ENCODE measurements at places on chromosomes 2 and 18.

DNA sequence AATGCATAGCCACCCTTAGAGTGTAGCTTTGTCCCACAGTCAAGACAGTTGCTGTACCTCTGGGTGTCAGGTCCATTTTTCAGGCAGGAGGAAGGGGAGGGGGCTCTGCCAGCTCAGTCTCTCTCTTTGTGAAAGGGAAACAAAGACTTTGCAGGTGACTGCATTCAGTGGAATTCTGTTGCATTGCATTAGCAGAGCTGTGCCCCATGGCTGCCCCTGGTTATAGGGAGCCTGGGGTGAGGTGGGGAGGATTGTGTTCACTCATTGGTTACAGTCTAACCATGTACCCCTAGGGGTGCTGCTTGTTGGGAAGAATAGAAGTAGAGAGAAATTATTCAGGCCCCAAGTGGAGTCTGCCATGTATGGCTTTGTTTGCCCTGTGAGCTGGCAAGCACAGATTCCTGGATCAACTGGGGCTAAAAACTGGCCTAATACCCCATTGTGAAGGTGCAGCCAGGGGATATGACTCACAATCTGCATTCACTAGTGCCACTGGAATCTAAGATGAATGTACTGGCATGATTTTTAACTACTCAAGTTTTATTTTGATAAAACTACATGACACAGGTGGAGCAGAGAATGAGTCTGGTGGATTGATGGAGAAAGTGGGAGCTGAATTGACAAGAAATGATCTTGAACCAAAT lies 118.4 kb downstream of the SH3BP4 start:
- DNase-seq: no peak

DNA sequence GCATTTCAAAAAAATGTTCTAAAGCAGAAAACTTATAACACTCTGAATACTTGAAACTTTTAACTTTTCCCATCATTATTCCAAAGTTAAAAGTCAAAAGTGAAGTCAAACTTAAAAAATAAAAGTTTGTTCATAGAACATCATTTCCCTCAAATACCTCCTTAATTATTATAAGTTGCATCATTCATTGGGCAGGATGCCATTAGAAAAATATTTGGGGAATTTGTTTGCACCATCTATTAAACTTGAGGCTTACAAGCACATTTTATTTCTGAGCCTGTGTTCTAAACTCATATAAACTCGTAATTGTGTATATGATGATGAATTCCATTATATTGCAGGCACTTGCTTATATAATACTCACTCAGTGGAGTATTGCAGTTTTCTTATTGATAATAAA lies 588.0 kb upstream of the NRXN1 start:
- DNase-seq: no peak

DNA sequence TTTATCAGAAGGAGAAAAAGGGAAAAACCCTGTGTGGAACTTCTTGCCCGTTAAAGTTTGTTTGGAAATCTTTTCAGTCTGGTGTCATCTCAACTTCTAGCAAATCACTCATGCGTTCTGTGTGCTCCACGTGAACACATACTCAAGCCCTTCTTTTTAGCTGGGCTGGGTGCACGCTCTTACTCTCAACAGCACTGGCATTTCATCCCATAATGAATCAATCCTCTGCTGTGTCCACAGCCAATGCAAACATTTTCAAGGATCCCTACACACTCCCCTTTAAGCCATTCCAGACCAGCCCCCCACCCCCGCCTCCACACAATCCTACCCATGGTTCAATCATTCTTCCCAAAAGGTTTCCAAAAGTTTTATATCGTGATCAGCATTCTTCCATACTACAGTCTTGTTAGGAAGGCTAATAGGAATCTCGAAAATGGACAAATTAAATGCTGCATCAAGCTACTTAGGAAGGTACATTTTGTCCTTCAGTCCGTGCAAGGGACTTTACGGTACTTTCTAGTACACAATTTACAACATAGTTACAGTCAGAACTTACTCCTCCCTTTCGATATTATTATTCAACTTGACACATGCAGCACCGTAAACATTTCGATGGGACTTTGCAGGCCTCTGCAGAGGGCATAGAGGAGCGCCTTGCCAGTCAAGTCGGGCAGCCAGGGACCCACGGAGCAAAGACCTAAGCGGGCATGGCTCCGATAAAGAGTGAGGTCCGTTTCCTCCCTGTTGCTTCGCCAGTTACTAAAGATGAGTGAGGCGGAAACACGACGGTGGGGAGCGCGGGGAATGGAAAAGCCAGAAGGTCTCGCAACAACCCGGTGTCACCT lies 1.4 kb downstream of the PTGR3 start:
- DNase-seq: no peak

DNA sequence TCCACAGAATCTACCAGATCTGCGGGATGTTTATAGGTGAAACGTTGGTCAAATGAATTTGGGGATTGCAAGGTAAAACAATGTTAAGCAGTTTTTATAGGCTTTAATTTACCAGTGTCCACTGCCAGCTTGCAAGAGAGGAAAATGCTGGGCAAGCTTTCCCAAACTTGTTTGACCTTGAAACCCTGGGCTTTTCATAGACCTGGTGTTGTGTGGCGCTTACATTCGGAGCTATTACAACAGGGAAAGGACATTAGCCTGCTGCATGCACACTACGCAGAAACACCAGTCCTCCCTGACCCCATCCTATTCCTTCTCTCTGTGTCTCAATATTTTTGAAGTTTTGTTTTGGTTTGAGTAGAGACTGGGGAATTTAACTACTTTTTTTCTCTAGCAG lies 59.6 kb upstream of the AGPS start:
- DNase-seq: no peak

GRCh38 chr2:200194746-200195145 lies 111.7 kb upstream of the SPATS2L start:
- DNase-seq: no peak

- no peak for DNase-seq
Measured at GRCh38 chr2:88252646-88253045, 82.5 kb downstream of the THNSL2 start.

DNA sequence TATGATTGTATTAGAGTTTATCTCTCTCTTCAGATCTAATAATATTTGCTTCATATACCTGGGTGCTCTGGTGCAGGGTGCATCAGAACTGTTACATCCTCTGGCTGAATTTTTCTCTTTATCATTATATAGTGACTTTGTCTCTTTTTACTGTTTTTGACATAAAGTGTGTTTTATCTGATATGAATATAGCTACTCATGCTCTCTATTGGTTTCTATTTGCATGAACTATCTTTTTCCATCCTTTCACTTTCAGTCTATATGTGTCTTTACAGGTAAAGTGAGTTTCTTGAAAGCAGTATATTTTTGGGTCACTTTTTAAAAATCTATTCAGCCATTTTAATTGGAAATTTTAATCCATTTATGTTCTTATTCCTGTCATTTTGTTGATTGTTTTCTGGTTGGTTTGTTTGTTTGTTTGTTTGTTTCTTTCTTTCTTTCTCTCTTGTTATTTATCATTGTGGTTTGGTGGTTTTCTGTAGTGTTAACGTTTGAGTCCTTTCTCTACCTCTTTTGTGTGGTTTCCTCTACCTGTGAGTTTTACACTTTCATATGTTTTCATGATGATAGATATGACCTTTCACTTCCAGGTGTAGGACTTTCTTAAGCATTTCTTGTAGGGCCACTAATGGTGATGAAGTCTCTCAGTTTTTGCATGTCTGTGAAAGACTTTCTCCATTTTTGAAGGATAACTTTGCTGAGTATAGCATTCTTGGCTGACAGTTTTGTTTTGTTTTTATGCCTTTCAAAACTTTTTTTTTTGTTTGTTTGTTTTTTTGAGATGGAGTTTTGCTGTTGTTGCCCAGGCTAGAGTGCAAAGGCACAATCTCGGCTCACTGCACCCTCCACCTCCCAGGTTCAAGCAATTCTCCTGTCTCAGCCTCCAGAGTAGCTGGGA lies 54.9 kb downstream of the CCNT2 start:
- DNase-seq: no peak

DNA sequence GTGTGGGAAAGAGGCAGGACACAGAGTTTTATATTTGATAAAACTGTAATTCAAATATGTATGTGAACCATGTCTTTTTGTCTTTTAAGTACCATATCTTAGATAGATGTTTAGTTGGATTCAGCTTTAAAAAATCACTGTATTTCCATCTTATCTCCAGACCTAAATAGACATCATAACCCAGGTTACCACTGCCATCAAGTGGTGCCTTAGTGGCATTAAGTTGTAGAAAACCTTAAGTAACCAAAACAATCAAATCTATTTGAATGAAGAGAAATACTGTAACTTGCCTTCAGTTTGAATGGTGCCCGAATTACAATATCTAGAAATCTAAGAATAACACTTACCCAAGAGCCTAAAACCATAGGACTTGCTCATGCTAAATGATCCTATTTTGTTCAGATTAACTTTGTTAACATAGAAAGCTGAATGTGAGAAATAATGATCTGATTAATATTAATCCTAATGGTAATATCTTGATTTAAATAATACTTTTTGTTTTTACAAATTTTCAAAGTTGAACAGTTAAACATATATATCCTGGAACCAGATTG lies 92.5 kb upstream of the MAP2 start:
- DNase-seq: no peak

GRCh38 chr2:230976671-230977171 lies 19.2 kb upstream of the SPATA3 start:
- no peak for DNase-seq

DNA sequence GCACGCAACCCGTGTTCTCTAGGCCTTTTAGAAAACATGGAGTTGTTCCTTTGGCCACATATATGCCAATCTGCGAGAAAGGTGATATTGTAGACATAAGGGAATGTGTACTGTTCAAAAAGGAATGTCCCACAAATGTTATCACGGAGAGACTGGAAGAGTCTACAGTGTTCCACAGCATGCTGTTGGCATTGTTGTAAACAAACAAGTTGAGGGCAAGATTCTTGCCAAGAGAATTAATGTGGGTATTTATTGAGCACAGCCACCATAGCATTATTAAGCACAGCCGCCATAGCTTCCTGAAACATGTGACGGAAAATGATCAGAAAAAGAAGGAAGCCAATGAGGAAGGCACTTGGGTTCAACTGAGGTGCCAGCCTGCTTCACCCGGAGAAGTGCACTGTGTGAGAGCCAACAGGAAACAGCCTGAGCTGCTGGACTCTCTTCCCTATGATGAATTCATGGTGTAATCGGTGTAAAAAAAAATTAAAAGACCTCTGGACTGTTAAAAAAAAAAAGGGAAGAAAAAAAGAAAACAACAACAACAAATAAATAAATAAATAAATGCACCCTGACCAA lies 29.0 kb upstream of the REL start:
- no peak for DNase-seq

GRCh38 chr18:45628979-45629958 lies 14.0 kb downstream of the SLC14A2 start:
- DNase-seq: no peak

GRCh38 chr2:49177194-49177593 lies 22.9 kb upstream of the FSHR start:
- no peak for DNase-seq

GRCh38 chr18:68723539-68723938 lies 8.6 kb upstream of the TMX3 start:
- DNase-seq: no peak

- no peak for DNase-seq
Measured at GRCh38 chr2:19815746-19816145, 86.0 kb downstream of the TTC32 start.

DNA sequence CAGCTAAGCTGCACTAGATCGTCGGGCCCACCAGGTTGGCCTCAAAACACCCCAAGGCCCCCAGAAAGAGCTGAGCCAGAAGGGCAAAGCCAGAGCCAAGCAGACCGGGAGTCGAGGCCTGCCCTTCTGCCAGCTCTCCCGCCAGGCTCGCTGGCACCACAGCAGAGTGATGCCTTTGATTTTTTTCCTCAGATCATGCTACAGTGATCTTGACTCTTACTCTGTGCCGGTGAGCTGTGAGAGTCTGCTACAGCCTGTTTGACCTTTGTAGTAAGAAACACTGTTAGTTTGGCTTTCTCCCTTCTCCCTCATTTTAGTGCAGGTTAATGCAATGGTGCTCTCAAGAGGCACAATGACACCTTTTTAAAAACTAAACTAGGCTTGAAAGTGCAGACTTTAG lies 97.8 kb downstream of the ESCO1 start:
- no peak for DNase-seq

DNA sequence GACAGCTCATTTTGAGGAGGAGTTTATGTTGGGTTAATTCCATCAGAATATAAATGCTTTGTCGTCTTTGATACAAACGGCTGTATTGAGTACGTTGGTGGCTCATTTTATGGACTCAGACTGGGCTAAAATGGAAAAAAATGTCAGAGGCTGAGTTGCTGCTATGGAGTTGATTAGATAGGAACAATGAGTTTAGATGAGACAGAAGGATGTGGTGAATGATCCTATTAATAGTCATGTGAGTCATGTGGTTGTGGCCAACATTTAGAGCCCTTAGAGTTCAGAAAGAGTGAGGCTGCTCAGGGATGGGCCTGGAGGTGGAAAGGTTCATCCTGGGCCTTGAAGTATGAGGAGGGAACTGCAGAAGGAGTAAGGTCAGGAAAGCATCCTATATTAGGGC lies 434.2 kb downstream of the MEIS1 start:
- no peak for DNase-seq

DNA sequence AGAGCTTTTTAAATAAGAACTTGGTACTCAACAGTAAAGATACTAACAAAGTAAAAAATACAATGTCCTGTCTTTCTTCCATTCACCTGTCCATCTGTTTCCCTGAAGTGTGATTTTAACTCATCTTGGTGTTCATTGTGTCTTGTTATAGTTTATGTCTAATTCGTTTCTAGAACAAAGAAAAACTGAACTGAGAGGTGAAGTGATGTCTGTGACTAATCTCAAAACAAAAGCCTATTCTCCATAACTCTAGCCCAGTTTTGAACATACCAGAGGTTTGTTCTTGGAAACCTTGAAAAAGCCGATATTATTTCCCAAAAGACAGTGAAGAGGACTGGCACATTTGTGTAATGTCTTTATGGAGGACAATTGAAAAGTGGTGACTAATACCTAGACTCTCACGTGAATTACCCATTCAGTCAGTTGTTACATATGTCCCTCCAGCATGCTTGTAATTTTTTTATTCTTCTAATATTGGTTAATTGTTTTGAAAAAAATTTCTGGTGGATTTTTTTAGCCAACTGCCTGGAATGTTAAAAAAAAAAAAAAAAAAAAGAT lies 725.8 kb downstream of the SATB2 start:
- no peak for DNase-seq

DNA sequence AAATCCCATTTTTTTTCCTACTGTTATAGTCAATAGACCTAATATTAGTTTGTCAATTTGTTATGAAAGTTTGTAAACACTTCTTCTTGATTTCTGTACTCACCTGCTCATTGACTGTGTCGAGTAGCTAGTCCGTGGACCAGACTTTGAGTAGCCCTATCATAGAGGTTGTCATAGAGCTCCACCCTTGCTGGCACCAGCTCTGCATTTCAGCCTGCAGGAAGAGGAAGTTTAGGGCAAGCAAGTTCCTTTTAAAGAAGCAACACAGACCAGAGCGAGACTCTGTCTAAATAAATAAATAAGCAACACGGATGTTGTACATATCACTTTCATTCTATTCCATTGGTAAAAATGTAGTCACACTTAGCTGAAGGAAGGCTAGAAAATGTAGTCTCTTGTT lies 74.0 kb downstream of the MCFD2 start:
- DNase-seq: no peak

DNA sequence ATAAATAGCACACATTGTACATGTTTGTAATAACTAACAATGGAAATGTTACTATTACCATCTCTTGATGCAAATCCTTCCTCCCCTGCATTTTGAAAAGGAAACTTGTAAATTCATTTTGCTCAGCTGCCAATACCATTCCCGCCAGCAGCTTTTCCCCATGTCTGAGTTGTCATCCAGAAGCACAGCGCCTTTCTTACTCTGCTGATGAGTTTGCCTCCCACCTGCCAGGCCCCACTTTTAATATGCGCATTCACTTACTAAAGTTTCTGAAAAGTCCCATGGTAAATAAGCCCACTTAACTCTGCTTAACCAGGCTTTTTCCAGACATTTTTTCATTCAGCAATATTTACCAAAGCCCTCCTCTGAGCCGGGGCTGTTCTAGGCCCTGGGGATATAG lies 3.9 kb downstream of the CHST10 start:
- DNase-seq: no peak
